ENCODE measurements at places on chromosomes 2 and 18.

GRCh38 chr2:23311186-23311585 lies 73.8 kb upstream of the KLHL29 start:
- no peak for DNase-seq

- DNase-seq, result no peak
These were observed 10.3 kb downstream of the PECR start for GRCh38 chr2:216071111-216071851.

DNA sequence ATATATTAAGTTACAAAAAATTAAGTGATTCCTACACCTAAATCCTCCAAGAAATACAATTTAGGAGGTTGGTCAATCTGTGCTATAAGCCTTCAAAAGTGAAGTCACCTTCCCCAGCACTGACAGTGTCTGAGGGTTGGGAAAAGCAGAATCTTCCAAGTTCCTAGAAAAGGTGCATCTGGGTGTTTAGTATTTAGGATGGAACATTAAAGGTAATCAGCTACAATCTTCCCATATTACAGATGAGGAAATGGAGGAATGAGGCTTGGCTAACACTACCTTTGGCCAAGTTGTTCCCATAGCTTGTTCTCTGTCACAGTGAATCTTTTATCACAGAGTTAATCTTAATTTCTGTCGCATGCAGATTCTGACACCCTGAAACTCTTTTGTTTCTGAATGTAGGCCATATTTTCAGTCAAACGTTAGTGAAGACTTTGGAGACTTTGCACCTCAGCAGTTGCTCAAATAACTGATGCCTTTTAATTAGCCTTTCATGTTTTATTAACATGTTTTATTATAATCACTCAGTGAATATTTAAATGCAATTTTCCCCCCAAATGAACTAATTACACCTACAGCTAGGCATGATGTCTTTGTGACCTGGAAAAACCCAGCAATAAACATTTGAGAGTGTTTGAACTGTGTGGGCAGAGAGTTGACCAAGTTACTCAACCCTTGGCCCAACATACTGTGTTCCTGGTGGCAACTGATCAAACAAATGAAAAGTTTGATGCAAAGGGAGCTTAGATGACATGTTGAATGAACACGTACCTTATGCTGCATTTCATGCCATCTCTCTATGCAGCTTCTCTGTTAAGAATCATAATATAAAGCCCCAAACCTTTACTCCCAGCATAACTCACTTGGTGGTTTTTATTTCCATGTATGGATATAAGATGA lies 17.6 kb downstream of the FN1 start:
- no peak for DNase-seq

GRCh38 chr2:201781557-201782051 lies 871 bp upstream of the ALS2 start:
- DNase-seq, result peak; percentile 43

DNA sequence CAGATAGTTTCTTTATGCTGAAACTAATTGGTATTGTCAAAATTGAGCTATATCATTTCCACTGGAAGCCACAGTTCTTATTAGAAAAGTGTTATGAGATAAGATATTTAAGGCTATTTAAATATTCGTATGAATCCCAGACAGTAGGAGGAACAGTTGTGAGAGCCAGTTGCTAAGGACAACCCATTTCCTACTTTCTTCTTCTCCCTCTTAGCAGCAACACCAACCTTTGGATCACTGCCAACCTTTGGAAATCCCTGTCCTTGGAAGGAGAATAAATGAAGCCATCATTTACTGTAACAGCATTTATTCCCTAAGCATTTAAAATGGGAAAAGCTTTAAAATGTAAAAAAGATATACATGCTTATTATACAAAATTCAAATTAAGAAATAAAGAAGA lies 85.8 kb downstream of the PLCL1 start:
- no peak for DNase-seq

- no peak for DNase-seq
These were observed 45.5 kb upstream of the LDAH start for GRCh38 chr2:20868377-20868776.

GRCh38 chr2:238908960-238909951 lies 61.4 kb downstream of the TWIST2 start:
- DNase-seq, result no peak

DNA sequence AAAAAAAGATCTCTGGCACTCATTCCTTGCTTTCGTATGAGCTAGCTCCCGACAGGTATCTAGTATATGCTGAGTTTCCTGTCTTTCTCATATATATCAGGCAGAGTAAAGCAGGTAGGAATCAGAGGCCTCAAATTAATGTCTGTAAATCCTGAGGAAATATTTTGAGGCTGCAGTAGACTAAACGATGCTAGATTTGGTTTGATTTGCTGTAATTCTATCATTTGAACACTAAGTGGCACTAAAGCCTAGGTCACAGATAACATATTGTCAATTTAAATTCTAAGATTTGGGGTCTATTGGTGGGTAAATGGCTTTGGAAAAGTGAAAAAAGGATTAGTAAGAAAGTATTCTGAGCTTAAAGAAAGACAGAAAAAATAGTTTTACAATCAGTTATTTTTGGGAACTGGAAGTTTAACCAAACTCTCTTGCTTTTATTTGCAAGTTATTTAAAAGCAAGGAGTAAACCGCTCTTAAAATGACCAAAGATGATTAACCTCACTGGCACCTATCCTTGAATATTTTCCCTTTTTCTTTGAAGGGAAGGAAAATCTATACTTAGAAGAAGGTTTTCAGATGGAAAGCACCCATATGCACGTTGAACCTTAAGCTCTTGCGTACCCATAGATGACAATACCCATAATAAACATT lies 37.6 kb upstream of the SLC4A10 start:
- DNase-seq, result peak; percentile 49

DNA sequence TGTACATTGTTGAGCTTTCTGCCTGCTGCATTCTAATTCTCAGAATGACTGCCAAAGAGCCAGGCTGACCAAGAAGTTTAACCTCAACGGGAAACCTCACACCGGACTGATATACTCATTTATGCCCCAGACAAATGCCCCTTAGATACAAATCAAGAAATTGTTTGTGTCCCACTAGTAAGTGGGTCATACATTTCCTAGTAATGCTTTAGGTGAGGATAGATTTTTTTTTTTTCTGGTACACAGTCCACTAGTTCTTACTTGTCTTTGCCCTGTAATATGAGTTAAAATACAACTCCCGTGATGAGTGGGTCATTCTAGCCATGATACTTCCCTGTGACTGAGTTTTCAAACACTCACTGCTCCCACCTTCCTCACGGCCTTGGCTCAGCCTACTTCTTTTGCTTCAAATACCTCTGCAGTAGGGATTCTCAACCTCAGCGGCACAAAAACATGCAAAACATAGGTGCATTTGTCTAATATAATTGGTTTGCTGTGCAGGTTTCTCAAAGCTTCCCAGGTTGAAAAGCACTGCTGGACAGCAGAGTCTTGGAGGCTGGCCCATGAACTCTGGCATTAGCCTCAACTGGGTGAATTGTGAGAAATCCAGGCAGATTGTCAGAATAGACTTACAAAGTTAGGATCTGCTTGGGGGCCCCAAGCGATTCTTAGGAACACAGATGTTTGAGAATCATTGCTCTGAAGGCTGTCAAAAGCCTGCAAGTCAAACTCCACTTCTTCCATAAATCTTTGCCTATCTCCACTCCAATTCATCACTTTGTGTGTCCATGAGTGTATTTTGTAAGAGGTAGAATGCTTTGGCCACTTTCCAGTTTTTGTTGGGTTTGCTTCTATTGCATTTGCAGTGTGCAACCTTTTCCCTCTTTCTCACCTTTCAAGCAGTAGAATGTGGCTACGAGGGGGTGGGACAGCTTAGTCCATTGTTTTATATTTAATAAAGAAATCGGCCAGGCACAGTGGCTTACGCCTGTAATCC lies 35.5 kb downstream of the TGIF1 start:
- DNase-seq, result no peak

Data from midbrain (tissue), 1 donor.